ENCODE measurements at places on chromosomes 2 and 18.

- DNase-seq, result peak; percentile 8
Measured at GRCh38 chr18:62187543-62188510, 772 bp downstream of the RELCH start.

DNA sequence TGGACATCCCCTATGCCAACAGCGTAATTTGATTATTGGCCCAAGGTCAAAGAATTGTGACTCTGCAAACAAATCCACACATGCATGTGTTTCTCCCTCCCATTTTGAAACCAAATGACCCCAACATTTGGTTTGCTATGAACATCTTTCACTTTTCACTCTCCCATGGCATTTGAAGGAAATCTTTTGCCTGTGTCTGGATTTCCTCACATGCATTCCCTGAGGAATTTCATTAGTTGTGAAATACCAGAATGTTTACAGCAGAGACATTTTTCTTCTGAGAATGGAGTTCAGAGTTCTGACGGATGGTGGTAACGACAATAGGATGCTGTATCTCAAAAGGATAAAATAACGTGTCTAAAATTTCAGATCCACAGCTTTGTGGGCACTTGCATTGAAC is 60.3 kb upstream of the LMAN1 start:
- DNase-seq, result no peak

DNA sequence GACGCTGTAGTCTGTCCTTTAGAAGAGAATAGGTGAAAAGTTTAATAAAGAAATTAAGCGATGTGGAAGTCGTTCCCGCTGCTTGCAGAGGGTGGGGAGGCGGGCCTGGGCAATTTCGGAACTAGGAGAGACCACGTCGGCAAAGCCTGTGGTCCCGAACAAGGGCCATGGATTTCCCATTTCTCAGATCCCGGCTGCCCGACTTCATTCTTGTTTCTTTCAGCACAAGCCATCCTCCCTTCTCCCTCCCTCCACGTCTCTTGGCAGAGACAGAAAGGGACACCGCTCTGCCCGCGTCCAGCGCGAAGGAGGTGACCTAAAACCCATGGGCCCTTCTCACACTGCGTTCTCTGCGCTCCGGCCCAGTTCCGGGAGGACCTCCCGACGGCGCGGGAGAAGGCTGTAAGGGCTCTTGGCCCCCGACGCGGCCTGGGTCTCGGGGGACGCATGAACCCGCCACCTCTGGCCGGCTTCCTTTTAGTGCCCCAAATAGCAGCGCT is 2.2 kb upstream of the BCL2L11 start:
- DNase-seq, result no peak

DNA sequence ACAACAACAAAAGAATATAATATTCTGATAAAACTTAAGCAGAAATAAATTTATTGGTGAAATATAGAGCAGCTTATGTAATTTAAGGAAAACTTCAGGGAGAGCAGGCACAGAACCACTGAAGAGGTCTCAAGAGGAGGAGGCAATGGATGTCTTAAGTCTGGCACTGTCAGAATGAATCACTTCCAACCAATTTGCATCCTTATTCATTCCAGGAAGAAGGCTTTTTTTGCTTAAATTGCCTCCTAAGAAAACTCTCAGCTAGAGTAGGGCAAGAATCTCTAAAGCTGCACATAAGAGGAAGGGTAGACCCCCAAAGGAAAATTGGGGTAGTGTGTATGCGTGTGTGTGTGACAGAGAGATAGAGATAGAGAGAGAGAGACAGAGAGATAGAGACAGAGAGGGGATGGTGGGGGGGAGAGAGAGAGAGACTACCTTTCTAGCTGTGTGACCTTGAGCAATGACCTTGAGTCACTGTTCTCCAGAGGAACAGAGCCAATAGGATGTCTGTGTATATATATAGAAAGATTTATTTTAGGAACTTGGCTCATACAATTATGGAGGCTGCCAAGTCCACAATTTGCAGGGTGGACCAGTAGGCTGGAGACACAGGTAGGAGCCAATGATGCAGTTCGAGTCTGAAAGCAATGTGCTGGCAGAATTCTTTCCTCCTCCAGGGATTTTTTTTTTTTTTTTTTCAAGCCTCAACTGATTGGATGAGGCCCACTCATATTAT is 96.4 kb upstream of the LINC00305 start:
- DNase-seq, result no peak

DNA sequence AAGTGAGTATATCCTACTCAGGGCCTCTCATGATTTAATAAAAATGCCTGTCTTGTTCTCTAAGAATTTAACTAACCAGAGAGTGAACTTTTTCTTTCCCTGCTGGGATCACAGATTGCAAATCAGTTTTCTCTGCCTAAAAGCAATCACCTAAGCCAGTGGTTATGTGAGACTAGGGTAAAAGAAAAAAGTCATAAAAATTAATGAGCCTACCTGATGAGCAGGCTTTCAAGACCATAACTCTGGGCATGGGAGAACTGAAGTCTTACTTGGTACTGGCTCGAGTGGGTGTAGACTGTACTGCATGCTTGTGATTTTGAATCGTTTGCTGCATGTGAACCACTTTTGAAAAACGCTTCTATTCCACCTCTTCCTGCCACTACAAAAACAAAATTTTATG is 1677.0 kb upstream of the LRRTM1 start:
- no peak for DNase-seq

- DNase-seq, result no peak
Measured at GRCh38 chr2:100627330-100628300, 64.8 kb downstream of the PDCL3 start.

Data from astrocyte of the cerebellum (primary cell).